Brain (organoid and tissue), 16 donors: ENCODE measurements at places on chromosomes 12 and 14.

GRCh38 chr14:59354666-59355065 is 110.5 kb downstream of the GPR135 start:
- DNase-seq = no peak

- DNase-seq = no peak
Observed at GRCh38 chr14:105660816-105661531, 134.6 kb downstream of the TMEM121 start.

DNA sequence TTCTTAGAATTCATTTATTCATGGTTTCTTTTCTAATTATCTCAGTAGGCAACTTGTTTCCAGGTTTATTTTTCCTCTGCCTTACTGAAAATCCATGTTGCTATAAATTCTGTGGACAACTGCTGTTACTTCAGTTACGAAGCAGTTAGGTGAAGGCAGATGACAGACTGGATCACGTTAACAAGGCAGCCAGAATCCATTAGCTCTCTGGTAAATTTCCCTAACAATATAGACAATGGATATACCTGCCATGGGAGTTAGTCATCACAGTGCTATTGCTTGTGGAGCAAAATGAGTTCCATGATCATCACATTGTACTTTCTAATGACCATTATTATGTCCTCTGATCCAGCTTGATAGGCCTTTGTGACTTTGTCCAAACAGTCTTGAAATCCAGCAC is 291.5 kb downstream of the NELL2 start:
- DNase-seq = no peak

- no peak for DNase-seq
Observed at GRCh38 chr12:119301379-119301778, 33.1 kb upstream of the CCDC60 start.

DNA sequence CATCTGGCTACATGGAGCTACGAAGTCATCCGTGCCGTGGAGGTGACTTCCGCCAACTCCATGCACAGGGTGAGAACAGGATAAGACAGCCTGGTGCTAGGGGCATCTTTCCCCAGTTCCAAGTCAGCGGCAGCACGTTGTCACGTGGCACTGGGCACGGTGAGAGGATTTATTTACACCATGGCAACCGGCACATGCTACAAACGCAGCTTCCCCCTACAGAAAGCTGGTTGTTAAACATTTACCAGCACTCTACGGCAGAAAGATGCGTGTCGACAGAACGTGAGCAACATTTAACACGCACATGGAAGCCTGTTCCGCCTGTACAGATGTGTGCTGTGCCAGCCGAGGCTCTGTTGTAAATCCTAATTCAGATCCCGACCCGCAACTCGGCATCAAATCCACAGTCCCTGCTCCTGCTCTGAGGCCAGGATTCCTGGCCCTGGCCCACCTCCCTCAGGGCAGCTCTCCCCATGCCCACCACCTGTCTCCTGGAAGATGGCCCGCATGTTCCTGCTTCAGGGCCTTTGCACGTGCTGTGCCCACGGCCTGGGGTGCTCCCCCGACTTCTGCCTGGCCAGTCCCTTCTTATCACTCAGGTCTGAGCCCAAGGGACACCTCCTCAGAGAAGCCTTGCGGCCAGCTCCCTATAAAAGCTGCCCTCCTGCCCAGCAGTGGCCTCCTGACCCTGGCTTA is 114.1 kb downstream of the RFLNA start:
- DNase-seq = peak; percentile 73

GRCh38 chr14:105203057-105203531 is 22.0 kb upstream of the NUDT14 start:
- DNase-seq = peak; percentile 84
